Osteoblast (primary cell): ENCODE measurements at places on chromosomes 12 and 14. TPM values are rescaled to one million over a fixed set of nuclear protein-coding genes. Genes with fewer than 3 reads are reported as not detected.

DNA sequence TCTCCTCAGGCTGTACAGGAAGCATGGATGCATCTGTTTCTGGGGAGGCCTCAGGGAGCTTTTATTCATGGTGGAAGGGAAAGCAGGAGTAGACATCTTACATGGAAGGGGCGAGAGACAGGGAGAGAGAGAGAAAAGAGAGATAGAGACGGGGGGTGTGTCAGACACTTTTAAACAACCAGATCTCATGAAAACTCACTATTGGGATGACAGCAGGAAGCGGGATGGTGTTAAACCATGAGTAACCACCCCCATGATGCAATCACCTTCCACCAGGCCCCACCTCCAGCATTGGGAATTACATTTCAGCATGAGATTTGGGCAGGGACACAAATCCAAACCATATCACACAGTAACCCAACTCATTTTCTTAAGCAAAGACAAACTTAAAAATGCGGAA, 110.0 kb upstream of the EEA1 start:
- no peak for DNase-seq

DNA sequence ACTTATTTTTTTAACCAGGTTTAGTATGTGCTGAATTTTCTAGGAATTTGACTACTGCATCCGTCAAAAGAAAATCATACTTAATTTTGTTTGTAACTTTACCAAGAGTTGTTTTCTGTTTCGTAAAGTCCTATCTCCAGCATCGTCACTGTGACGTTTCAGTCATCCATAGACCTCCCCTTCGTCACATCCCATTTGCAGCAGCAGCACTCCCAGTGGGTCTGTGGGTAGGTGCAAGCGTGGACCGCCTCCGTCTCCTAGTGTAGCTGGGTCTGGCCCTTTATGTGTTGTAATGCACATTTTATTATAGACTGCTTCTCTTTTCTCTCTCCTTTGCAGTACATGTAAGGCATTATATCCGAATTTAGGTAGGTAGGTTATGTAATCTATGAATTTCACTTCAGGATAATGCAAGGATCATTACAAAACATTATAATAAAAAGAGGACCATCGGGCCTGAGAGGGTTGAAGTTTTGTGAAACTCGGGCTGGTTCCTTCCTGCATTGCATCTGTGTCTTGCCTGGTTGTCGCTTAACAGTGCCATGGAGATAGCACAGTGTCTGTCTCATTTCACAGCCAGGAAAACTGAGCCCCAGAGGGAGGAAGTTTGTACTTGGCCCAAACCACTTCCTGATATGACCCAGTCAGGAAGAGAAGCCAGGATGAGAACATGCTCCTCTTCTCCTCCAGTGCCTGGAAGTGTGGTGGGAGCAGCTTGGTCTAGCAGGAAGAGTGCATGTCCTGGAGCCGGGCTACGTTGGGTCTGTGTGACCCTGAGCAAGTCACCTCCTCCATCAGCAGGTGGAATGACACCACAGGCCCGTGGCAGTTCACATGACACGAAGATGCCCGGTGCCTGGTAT, 41.3 kb downstream of the EVL start:
- DNase-seq, result peak; percentile 45

DNA sequence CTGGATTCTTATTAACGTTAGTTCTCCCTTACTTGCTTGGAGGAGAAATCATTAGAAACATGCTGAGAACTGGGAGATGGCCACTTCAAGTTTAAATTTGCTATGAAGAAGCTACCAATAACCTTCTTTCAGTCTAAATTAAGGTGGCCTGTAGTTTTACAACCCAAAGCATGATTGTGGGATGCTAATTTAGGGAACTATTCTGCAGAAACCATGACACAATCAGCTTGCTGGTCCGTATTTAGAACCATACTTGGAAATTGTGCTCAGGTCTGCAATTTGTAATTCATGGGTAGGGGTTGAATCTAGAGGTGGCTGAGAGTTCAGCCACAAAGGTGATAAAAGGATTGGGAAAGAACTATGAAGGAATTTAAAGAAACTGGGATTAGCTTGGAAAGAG, 405.7 kb downstream of the RAD51B start:
- no peak for DNase-seq

Gene WSCD2
- 0.36 TPM in 1 of 2 replicates, not detected in the other for total RNA-seq

GRCh38 chr12:56593909-56594621, 36.1 kb downstream of the BAZ2A start:
- DNase-seq, result peak; percentile 96

DNA sequence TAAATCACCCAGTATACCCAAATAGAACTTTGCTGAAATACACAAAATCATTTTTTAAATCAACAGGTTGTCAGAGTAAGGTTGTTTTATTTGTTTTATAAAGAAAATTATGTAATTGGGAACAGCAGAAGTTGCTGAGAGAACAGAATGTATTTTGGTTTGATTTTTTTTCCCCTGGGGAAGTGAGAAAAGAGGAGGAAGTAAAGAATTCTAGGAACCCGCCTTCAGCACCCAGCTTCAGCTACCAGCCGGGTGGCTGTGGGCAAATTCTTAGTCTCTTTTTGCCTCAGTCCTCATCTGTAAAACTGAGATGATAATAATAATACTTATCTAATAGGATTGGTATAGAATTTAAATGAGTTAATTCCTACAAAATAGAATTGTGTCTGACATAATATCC, 119.4 kb downstream of the SRGAP1 start:
- DNase-seq, result no peak

DNA sequence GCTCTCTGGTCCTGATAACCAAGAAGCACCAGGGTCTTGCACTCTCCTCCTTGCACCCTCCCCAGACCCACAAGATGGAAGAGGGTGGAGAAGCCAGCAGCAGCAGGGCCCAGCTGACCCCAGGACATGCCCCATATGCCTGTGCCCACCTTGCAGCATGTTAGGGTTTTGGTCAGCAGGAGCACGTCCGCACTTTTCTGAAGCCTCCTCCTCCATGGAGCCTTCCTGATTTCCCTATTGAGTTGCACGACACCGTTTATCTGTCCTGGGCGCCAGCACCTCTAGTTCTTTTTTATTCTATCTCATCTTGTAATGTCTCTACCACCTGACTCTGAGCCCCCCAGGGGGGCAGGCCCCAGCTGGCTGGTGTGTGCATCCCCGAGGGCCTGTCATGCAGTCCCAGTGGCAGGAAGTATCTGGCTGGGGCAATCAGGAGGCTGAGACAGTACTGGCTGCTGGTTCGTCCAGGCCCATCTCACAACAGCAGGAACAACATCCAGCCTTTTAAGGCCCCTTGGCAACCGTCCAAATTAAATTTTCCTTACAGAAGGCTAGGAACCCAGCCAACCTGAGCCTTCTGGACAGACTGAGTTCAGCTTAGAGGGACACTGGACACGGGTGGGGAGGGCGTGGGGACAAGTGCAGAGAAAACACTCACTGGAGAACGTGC, 39.6 kb downstream of the CCDC85C start:
- peak; percentile 90 for DNase-seq

GRCh38 chr12:84763107-84763506, 149.5 kb downstream of the SLC6A15 start:
- DNase-seq, result peak; percentile 10

DNA sequence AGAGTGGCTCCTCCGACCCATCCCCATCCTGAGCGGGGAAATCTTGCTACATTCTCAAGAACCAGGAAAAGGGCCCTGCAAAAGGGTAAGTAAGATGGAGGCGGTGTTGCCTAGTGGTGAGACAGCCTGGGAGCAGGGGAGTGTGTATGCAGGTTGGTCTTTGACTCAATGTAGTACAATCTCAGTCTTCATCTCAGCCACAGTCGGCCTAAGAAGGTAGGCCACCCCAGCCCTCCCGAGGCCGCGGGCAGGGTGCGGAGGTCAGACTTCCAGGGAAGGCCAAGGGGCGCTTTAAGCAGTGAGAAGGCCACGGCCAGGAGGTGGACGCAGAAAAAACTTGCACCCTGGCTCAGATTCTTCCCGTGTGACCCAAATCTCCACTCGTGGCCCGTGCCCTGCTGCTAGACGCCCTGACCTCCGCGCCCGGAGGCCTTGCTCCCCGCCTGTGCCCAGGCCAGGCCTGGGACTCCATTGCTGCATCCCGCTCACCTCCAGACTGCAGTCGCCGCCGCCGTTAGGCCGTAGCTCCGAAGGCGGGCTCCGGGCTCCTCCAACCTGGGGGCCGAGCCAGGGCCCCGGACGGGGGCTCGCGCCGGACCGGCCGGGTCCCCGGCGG, 435 bp downstream of the FOXM1 start:
- peak; percentile 77 for DNase-seq

DNA sequence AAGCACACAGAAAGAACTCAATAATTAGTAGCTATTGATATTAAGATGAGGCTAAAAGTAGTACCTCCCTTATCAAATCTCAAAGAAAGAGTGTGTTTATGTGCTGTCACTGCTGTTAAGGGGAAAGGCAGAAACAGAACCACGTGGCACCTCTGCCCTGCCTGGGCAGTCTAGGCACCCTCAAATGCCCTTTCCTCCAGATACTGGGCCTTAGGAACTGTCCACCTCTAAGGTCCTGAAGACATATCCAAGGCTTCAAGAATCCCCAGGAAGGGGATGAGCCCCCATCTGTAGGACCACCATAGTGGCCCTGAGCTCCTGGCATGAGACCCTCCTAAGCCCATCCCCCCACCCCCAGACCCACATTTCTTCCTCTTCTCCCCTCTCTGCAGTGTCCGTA, 29.1 kb downstream of the NGB start:
- peak; percentile 68 for DNase-seq

GRCh38 chr12:10501030-10501429, 4.7 kb upstream of the EIF2S3B start:
- no peak for DNase-seq

GRCh38 chr14:67313153-67313552, 46.5 kb downstream of the ATP6V1D start:
- DNase-seq, result no peak

Gene GPR65
- under 0.01 TPM in 2 replicates for total RNA-seq
